Smooth muscle cell of the pulmonary artery (primary cell): ENCODE measurements at places on chromosomes 7 and 10. TPM values are rescaled to one million over a fixed set of nuclear protein-coding genes. Genes with fewer than 3 reads are reported as not detected.

PIP gene
- not detected in 2 replicates for total RNA-seq

PPP2R2D gene
- total RNA-seq = 29.6 and 39.1 TPM in 2 replicates

ADARB2 gene
- total RNA-seq = not detected in 2 replicates

AVPI1 gene
- 18.1 and 19.8 TPM in 2 replicates for total RNA-seq

ADAM22 gene
- 0.43 and 0.52 TPM in 2 replicates for total RNA-seq

CDK14 gene
- 35.8 and 59.9 TPM in 2 replicates for total RNA-seq

SPAM1 gene
- total RNA-seq = not detected in 2 replicates

UPK3B gene
- total RNA-seq = 0.39 and 0.46 TPM in 2 replicates

ADAP1 gene
- 4.4 and 4.8 TPM in 2 replicates for total RNA-seq

SLC25A40 gene
- 6.0 and 6.1 TPM in 2 replicates for total RNA-seq

UNCX gene
- total RNA-seq = not detected in 2 replicates

CALHM3 gene
- total RNA-seq = not detected in 2 replicates

LRIT1 gene
- total RNA-seq = not detected in 2 replicates

FAM149B1 gene
- total RNA-seq = 42.3 and 44.6 TPM in 2 replicates

ADCY1 gene
- 0.03 and 0.26 TPM in 2 replicates for total RNA-seq

SMIM30 gene
- 41.1 and 54.7 TPM in 2 replicates for total RNA-seq

ACBD7 gene
- total RNA-seq = 0.83 and 2.9 TPM in 2 replicates

DRGX gene
- not detected in 2 replicates for total RNA-seq

PDCD4 gene
- total RNA-seq = 34.9 and 41.9 TPM in 2 replicates

TWIST1 gene
- total RNA-seq = 30.5 and 44.1 TPM in 2 replicates

CFTR gene
- total RNA-seq = not detected in 2 replicates

IFIT1B gene
- 0.03 TPM in 1 of 2 replicates, not detected in the other for total RNA-seq

ZFYVE27 gene
- total RNA-seq = 24.2 and 31.7 TPM in 2 replicates

CLDN4 gene
- total RNA-seq = 0.26 TPM in 2 replicates
